ENCODE measurements at places on chromosomes 12 and 14.

GRCh38 chr12:106601031-106601430, 18.2 kb downstream of the RFX4 start:
- DNase-seq = no peak

- no peak for DNase-seq
Measured at GRCh38 chr12:63889721-63890509, 45.4 kb downstream of the SRGAP1 start.

DNA sequence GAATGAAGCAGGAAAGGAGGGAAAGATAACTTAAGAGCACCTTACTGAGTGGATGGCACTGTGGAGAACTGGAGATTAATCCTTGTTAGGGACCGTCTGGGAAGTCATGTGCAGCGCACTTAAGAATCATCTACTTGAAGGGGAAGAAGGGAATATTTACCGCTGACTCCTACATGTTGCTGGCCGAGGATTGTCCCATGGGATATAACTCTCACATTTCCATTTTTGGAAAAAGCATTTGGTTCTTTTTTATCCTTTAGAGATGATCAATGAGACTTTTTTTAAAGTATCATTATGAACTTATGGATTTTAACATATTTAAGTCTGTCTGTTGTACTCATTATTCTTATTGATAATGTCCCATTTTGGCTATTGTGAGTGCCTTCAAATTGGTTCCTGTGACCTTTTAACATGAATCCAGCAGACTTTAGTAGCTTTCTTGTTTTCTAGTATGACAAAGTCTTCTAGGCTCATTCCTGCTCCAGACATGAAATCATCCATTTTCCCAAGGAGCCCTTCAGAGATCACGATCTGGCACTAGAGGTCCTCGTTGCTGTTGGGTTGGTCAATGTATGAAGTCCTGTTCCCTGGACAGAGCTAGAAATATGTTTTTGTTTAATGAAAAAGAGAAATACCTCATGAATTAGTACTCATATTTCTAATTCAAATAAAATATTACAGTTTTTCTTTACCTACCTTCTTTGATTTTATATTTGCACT, 20.2 kb upstream of the FAM234B start:
- no peak for DNase-seq

- no peak for DNase-seq
Measured at GRCh38 chr14:87055007-87055406, 938.0 kb downstream of the GALC start.

DNA sequence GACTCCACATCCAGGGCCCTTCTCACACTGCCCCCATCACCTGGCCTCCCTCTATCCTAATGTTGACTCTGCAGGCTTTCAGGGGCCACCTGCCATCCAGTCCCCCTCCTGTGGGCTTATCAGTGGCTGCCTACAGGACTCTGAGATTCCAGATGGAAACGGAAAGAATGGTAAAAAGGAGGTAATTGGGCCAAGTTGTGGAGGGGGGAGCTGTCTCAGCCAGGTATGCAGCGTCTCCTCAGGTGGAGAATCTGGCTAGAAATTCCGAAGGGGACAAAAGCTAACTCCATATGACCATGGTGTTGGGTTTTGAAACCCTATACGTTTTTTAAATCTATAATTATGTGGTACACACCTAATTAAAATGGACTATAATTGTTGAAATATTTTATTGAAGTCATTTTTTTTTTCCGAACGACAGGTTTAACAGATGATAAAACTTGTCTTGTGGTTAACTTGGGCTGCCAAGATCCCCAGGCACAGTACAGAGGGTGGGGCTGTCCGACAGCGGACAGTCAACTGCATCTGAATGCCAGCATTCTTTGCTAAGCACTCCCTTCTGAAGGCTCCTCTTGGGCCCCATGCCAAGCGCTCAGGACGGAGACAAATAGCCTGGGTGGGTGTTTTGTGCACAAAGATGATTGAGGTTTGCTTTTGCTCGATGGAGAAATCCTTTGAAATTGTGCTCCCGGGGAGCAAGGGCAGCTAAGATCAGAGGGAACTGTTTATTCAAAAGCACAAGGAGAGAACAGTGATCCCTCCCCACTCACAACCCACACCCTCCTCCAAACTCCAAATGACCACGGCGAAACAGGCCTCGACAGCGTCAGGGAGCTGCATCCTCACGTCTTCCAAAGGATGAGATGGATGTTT, 365.6 kb downstream of the BCL11B start:
- no peak for DNase-seq
